Left lung (tissue), 14 donors: ENCODE measurements at places on chromosomes 5 and 9. TPM values are rescaled to one million over a fixed set of nuclear protein-coding genes. Genes with fewer than 3 reads are reported as not detected.

The N4BP3 gene
- total RNA-seq = 3.6 TPM

The FAF2 gene
- 39.1 TPM for total RNA-seq

The NPDC1 gene
- total RNA-seq = 104 TPM

The PRELID1 gene
- 154 TPM for total RNA-seq

The OR2V1 gene
- total RNA-seq = not detected

The GABBR2 gene
- 0.41 TPM for total RNA-seq

The DMRTA1 gene
- total RNA-seq = 3.2 TPM

The HAVCR2 gene
- 18.8 TPM for total RNA-seq

The SKP2 gene
- 18.4 TPM for total RNA-seq

The CARD9 gene
- 6.6 TPM for total RNA-seq

The DPH7 gene
- total RNA-seq = 25.6 TPM

The SARDH gene
- 5.9 TPM for total RNA-seq

The BARHL1 gene
- total RNA-seq = not detected

The SH3PXD2B gene
- total RNA-seq = 50.7 TPM

The SMC5 gene
- total RNA-seq = 25.5 TPM

The ST8SIA4 gene
- 38.5 TPM for total RNA-seq

The PCDHGA7 gene
- total RNA-seq = 1.7 TPM

The ENHO gene
- total RNA-seq = 0.26 TPM

The SLC36A3 gene
- not detected for total RNA-seq

The FAM221B gene
- not detected for total RNA-seq

The PARP8 gene
- total RNA-seq = 33.6 TPM

The SMIM33 gene
- total RNA-seq = not detected

The TOR1A gene
- 38.5 TPM for total RNA-seq

The GPR21 gene
- total RNA-seq = 0.37 TPM

The LRRC19 gene
- not detected for total RNA-seq

The GLDC gene
- 0.41 TPM for total RNA-seq

The PELO gene
- total RNA-seq = 47.6 TPM

The AGXT2 gene
- total RNA-seq = not detected

The SYK gene
- total RNA-seq = 91.8 TPM

The NUTM2F gene
- total RNA-seq = not detected

The PLAC8L1 gene
- 0.47 TPM for total RNA-seq

The PWWP2A gene
- 24.6 TPM for total RNA-seq

The UIMC1 gene
- total RNA-seq = 22.4 TPM

The GFI1B gene
- 0.18 TPM for total RNA-seq

The SLC22A5 gene
- 10.4 TPM for total RNA-seq

The GABRA1 gene
- not detected for total RNA-seq

The FRRS1L gene
- total RNA-seq = not detected

The C5orf63 gene
- 7.4 TPM for total RNA-seq

The IL3 gene
- total RNA-seq = not detected

The PHF24 gene
- total RNA-seq = 0.58 TPM

The IL7R gene
- total RNA-seq = 101 TPM

The HTR1A gene
- total RNA-seq = not detected

The WNT8A gene
- total RNA-seq = not detected

The BNC2 gene
- total RNA-seq = 19.3 TPM

The NUDCD2 gene
- 17.9 TPM for total RNA-seq

The SRP19 gene
- total RNA-seq = 38.5 TPM

The MEIKIN gene
- 0.85 TPM for total RNA-seq

The SEMA6A gene
- 15.3 TPM for total RNA-seq

The SH2D3C gene
- 41.9 TPM for total RNA-seq

The ZNF367 gene
- 10.1 TPM for total RNA-seq

The FYB1 gene
- total RNA-seq = 24.4 TPM

The FKTN gene
- total RNA-seq = 15.3 TPM
